Caki2 (cell line): ENCODE measurements at places on chromosomes 4 and X. TPM values are rescaled to one million over a fixed set of nuclear protein-coding genes. Genes with fewer than 3 reads are reported as not detected.

NAP1L3 gene
- 3.1 and 4.3 TPM in 2 replicates for total RNA-seq

ATP1B4 gene
- total RNA-seq, result not detected in 2 replicates

SHROOM3 gene
- 20.2 and 33.9 TPM in 2 replicates for total RNA-seq

ZMAT1 gene
- 0.70 and 0.74 TPM in 2 replicates for total RNA-seq

KIT gene
- total RNA-seq, result 0.44 TPM in 1 of 2 replicates, not detected in the other

MAGEC2 gene
- not detected in 2 replicates for total RNA-seq

KLB gene
- total RNA-seq, result 0.68 and 0.75 TPM in 2 replicates

AMBN gene
- total RNA-seq, result not detected in 2 replicates

MPC1L gene
- not detected in 2 replicates for total RNA-seq

CSAG3 gene
- not detected in 2 replicates for total RNA-seq

MAGEA11 gene
- total RNA-seq, result not detected in 2 replicates

SPARCL1 gene
- 0.20 and 0.51 TPM in 2 replicates for total RNA-seq

PGAM4 gene
- total RNA-seq, result not detected in 2 replicates

GSPT2 gene
- total RNA-seq, result 0.29 and 2.6 TPM in 2 replicates
